ENCODE measurements at places on chromosomes 7 and 10.

DNA sequence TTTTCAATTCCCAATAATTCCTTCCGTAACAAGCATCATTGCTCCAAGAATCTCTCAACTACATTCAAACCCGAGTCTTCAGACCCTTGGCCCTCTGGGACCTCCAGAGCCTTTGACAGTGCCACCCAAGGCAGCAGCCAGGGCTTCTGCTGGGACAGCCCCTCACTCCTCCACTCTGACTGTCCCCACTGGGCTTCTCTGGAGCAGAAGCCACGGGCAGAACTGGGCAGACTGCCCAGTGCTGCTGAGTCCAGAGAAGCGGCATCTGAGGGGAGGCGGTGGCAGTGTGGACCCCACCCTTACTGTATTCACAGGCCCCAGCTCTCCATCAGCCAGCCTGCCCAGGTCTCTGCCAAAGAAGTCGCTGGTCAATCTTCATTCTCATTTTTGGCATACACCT is 8.8 kb downstream of the CYREN start:
- no peak for DNase-seq

GRCh38 chr10:102555781-102556328 is 52.1 kb downstream of the SUFU start:
- no peak for DNase-seq

- no peak for DNase-seq
Measured at GRCh38 chr7:101784292-101785127, 32.9 kb upstream of the CUX1 start.

DNA sequence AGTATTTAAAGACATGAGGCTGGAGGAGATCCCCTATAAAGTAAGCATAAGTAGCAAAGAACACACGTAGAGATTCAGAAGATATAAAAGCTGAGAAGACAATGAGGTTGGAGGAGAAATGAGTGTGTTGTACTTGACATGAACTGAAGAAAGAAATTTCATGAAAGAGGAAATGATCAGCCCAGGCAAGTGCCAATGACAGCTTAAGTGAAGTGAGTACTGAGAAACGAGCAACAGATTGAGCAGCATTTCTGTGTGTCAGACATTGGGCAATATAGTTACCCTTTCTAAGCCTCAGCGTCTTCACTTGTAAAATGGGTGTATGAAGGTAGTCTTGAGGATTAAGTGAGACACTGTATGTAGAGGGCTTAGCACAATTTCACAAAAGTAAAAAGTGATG is 4.8 kb upstream of the LIPA start:
- DNase-seq = no peak

DNA sequence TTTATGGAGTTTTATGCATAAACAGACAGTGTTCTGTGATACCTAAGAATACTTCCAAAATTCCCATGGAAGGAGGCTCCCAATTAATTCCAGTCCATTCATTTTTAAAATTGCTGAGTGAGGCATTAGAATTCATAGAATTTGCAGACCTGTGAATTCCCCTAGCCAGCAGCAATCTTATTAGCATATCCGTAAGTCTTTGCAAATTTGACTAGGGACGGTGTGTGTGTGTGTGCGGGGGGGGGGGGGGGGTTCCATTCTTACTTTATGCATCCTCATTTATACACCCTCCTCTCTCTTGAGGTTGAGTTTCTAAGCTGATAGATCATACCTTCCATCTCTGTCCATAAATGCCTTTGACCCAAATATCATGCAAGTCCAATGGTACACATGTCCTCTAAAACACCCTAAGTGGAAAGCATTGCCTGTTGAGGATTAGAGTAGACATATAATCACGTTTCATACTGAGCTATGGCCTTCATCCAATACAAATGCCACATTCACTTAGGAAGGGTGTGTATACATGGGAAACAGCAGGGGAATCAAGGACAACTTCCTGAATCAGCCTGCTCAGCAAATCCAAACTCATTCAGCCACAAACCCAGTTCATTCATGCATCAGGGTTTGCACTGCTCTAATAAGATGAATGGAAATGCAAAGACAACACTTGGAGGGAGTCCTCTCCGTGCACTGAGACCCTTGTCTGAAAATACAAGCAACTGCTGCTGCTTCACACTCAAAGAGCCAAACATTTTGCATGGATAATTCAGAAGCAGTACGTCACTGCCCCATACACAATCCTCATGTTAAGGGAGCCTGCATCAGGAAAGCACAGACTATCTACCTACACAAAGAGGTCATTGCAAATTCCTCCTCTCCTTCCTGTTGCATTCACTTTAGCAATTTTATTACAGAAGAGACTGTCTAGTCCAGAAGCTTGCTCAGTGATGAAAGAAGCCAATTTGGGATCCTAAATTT is 350.8 kb downstream of the KCNMA1 start:
- no peak for DNase-seq

DNA sequence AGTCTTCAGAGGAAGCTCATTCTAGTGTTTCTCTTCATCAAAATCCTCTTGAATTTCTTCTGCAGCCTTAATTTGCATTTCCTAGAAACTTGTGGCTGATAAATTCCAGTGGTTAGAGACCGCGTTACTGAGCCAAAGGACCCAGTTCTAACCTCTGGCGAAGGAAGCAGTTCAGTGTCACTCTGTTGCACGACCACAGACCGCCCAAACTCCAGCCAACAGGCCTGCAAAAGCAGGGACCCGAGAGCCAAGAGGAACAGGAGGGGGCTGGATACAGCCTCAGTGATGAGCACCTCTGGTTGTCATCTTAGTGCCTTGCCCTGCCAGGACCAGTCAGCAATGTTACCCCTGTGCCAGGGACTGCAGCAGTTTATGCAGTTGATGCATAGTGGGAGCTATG is 70.0 kb downstream of the AFAP1L2 start:
- DNase-seq = no peak

- DNase-seq = peak; percentile 57
Measured at GRCh38 chr10:71314028-71314693, 4.9 kb upstream of the SLC29A3 start.

GRCh38 chr10:21953585-21954057 is 49.9 kb downstream of the DNAJC1 start:
- no peak for DNase-seq

DNA sequence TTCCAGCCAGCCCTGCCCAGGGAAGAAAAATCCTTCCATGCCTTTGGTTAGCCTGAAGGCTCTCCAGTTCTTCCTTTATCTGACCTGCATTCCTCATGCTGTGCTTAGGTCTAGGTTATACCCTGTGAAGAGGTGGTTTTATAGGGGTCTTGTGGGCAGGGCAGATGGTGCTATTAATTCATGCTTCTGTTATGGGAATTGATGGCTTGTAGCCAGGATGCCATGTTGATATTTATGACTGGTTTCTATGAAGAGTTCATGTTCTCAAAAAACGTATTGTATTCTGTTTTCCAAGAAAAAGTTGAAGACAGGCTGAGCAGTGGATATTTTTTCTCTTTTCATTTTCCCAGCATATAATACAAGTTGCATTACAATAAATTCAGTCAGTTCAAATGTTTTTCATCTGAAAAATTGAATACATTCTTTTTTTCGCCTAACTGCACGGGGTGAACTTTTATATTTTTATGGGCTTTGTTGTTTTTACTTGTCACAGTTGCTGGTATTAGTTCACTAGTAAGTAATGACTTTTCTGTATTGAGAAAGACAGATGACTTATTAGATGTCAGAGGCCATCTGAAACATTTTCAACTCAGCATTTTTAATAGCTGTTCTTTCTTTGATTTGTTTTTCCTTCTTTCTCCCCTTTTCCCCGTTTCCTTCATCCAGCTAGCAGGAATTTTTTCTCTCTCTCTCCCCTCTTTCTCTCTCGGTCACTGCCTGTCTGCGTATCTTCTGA is 322.8 kb downstream of the LRMDA start:
- no peak for DNase-seq

Data from activated T-cell treated with anti-CD3 and anti-CD28 coated beads, Interleukin-2, amount 50 U/mL, for 48 hours (primary cell).